Fibroblast of skin of left biceps (primary cell): ENCODE measurements at places on chromosomes 5 and 9.

DNA sequence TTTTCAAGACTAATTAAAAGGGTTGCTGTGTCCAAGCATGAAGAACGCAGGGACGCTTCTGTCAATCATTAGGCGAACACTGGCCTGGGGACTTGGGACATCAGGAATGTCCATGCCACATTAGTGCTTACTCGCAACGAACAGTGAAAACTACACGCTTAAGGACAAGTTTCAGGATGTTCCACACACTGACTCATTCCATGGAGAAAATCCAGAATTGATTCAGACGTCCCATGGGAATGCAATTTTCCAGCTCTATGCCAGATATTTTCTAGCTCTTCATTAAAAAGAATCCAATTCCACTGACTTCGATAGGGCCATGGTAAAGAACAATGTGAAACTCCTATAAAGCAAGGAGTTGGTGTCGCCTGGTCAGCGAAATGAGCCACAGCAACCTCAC, 98.2 kb downstream of the CAMSAP1 start:
- DNase-seq, result peak; percentile 62

DNA sequence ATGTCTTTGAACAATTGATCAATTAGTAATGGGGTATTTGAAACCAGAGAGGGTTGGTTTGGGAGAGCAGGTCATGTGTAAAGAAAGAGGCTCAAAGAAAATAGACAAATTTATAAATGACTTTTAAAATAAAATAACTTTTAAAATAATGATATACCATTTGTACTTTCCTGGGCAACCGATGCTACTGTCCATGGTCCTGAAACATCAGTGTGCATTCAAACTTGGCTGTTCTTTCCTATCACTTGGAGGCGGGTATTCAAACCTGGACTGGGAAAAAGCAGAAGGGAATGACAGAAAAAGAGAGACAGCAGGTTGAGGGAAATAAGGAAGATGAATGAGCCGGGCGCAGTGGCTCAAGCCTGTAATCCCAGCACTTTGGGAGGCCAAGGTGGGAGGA, 1446.4 kb upstream of the WWC1 start:
- no peak for DNase-seq

GRCh38 chr5:2224689-2225088, 342.0 kb upstream of the IRX4 start:
- DNase-seq, result no peak

GRCh38 chr9:19985081-19985480, 196.2 kb upstream of the SLC24A2 start:
- no peak for DNase-seq

GRCh38 chr5:395156-395920, 47.6 kb upstream of the EXOC3 start:
- no peak for DNase-seq

- DNase-seq, result peak; percentile 17
Measured at GRCh38 chr9:136614372-136614922, 48.3 kb upstream of the EGFL7 start.

GRCh38 chr5:72170101-72170500, 62.8 kb downstream of the MAP1B start:
- DNase-seq, result no peak

DNA sequence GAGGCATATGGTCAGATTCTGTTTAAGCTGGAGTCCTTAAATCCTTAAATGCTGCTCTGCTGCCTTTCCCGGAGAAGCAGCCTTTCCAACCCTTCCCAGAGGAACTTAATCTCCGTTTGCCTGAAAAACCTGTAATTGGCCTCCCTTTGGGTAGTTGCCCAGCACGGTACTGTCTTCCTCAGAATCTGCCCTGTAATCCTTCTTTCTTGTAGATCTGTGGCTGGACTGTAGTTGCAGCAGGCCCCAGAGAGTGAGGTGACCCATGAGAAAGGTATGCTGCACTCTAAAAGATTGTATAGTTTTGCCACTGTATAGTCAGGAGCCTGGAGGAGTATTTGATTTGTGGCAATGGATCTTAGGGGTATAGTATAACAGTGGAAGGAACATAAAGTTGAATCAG, 11.7 kb downstream of the SPIN1 start:
- DNase-seq, result peak; percentile 82

DNA sequence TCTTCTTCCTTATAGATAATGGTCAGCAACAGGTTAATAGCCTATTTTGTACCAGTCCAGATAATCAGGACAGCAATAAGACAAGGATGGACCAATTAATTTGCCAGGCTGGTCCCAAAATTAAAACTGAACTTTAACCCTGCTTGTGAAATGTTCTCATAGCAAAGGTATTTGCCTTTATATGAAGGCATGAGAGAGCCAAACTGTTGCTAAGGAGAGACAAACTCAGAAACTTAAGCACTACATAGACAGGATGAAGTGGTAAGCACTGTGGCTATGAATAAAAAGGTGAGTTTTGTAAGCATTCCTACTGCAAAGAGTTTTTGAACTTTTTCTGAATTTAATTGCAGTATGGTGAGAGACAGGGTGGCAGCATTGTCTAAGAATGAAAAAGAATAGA, 174.7 kb upstream of the PPP1R2B start:
- DNase-seq, result no peak

GRCh38 chr5:2763533-2763794, 12.0 kb upstream of the IRX2 start:
- DNase-seq, result no peak

DNA sequence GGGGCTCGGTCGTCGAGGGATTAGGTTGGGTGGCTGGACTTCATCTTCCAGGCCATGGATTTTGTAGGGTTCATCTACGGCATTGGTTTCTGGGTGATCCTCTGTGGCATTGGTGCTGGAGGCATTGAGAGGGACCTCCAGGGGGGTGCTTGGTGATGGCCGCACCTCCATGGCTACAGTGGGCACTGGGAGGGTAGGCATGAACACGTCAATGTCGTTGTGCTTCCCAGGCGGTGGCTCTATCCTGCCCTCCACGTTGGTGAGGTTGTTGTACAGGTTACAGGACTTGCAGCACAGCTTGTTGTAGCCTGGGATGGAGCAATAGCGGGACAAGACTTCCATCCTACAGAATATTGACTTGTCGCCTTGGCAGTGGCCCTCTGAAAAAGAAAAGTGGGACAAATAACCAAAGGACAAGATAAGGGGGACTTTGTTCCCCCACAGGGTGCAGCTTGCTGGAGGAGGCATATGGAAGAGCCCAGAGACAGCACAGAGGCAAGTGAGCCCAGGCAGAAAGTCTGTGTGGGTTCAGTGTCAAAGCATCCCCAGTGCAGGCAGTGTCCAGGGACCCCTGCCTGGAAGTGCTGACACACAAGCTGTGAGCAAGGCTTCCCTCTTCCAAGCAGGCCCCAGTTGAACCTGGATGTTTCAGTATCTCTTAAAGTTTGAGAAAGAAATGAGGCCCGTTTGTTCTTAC, 53.9 kb downstream of the ZNF354C start:
- DNase-seq, result no peak

GRCh38 chr9:18890372-18890771, 142.6 kb downstream of the SAXO1 start:
- peak; percentile 67 for DNase-seq

DNA sequence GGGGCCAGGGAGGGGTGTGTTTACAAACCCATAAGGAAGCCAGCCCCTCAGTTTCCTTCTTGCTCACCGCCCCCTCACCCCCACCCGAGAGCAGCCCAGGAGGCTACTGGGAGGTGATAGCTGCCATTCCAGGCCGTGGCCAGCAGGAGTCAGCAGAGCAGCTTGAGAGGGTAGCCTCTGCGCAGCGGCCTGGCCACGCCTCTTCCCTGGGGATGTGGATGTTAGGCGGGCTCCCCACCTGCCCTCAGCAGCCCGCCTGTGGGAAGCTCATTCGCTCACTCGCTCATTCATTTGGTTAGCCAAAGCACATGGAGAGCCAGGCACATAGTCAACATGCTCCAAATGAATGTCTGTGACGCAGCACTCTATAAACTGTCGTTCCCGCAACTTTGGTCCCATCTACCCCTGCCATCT, 6.1 kb upstream of the DPM2 start:
- no peak for DNase-seq

- no peak for DNase-seq
Measured at GRCh38 chr5:32014096-32014745, 159.9 kb downstream of the GOLPH3 start.
